Stimulated activated naive CD8-positive, alpha-beta T cell treated with anti-CD3 and anti-CD28 coated beads, Interleukin-15, Interleukin-2, amounts not matched to agents 100 U/mL and 50 U/mL, for 24 hours (primary cell): ENCODE measurements at places on chromosomes 4 and X.

- no peak for DNase-seq
Observed at GRCh38 chr4:175891231-175891630, 79.2 kb upstream of the GPM6A start.

DNA sequence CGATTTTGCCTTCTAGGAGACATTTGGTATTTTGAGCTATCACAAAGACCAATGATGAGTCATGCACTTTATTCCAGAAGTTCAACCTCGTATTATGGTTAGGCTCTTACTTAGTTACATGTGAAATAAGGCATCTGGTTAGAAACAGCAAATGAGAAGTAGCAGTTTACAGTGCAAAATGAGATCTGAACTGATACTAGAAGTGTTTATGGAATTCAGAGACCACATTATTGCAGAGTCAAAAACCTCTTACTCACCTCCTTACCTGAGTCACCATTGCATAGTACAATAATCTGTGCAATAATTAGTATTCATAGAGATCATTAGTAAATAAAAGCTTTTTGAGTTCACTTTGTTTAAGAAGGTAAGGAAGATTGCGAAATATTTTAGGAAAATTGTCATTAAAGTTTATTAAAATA is 38.7 kb downstream of the SEC24B start:
- no peak for DNase-seq

DNA sequence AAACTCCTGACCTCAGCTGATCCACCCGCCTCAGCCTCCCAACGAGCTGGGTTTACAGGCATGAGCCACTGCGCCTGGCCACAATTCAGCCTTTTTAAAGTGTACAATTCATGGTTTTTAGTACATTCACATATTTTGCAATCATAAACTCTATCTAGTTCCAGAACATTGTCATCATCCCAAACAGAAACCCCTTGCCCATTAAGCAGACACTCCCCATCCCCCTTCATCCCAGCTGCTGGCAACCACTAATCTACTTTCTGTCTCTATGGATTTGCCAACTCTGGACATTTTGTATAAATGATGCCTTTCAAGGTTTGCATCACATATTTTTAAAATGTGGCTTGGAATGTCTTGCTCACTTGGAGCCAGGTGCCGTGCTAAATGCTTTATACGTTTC is 4.5 kb downstream of the CD99L2 start:
- no peak for DNase-seq

DNA sequence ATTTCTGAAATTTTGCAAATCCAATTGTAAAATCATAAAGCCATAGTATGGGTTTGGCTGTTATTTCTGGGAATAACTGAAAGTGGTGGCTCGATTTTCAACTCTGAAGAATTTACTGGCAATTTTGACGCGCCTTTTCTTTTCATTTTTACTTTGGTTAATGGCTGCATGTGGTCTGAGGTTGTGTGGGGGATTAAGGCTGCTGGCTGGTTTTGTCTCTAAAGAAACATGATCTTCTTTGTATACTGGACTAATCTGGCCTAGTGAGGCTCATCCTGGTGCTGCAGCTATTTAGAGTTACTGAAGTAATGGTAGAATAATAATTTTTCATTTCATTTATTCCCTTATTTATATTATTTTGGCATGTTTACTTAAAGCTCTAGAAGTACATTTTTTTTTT is 164.0 kb downstream of the RNF150 start:
- no peak for DNase-seq

- no peak for DNase-seq
Observed at GRCh38 chr4:179372242-179372641, 1930.0 kb upstream of the AGA start.

- DNase-seq: no peak
Observed at GRCh38 chr4:109052821-109053220, 249.6 kb downstream of the COL25A1 start.

- no peak for DNase-seq
Observed at GRCh38 chrX:154650221-154650510, 3.2 kb downstream of the CTAG2 start.

DNA sequence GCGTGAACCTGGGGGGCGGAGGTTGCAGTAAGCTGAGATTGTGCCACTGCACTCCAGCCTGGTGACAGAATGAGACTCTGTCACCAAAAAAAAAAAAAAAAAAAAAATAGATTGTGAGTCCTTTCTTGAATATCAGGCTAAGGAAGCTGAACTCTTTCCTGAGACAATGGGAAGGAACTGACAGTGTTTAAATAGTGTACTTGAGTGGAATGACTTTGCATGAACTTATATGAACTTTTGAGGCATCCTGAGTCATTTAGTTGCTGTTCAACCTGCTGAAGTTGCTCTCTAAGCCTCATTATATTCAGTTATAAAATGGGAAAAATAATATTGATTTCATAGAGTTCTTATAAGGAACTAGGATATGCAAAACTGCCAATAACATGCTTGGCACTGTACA is 79.3 kb upstream of the LIMCH1 start:
- DNase-seq: no peak

DNA sequence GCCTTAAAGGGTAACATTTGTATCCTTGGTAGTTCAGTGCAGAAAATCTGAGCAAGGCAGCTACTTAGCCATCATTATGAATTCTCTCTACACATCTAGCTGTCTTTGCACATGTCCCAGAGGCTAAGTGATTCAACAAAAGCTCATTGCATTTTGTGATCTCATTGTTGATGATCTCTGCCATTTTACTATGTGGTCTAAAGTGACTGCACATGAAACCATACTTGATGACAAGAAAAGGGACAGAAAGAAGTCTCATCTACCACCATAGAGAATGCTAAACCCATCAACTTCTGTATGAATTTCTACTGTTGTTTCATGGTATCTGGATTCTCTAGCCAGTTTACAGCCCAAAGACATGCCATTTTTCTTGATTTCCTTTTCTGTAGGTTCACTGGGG is 5.9 kb upstream of the PGK1 start:
- no peak for DNase-seq

DNA sequence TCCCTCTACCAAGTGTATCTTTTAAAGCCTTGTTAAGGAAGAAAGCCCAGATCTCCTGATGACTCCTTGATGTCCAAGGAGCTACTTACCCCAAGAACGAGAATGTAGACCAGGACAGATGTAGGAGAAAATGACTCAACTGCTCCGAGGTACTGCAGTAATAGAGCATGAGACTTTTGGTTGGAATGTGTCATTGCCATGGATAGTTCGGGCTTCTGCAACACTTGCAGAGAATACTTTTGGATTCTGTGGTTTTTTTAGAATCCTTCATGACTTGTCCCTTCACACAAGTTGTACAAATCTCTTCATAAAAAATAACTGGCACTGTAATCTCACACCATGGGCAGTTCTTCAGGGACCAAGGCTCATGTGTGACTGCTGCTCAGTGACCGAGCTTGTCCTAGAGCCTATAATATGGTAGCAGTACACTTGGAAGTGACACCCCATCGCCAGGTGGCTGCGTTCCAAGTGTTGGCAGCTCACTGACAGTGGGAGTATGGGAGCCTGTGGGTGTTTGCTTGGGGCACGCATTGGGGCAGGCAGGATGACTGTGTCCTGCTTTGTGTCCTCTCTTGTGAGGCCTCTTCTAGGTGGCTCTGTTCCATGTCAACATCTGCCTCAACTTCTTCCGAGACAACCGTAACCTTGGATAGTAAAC is 87.9 kb upstream of the WDR1 start:
- DNase-seq: no peak

DNA sequence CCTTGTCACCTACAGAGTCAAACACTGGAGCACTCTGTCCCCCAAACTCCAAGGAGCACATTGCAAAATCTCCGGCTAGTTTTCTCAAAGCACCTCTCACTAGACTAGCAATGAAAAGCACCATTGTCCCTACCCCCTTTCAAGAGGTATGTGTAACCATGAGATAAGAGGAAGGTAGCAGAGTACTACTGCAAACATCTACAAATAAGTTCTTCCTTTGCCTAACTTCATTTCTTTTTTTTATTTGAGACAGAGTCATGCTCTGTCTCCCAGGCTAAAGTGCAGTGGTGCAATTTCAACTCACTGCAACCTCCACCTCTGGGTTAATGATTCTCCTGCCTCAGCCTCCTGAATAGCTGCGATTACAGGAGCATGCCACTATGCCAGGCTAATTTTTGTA is 17.7 kb downstream of the PPP4R3C start:
- DNase-seq: no peak

- no peak for DNase-seq
Observed at GRCh38 chrX:116285501-116285900, 115.0 kb downstream of the AGTR2 start.

GRCh38 chrX:110143454-110144210 is 140.7 kb downstream of the TMEM164 start:
- no peak for DNase-seq

- DNase-seq: no peak
Observed at GRCh38 chr4:20127626-20128025, 124.1 kb upstream of the SLIT2 start.

DNA sequence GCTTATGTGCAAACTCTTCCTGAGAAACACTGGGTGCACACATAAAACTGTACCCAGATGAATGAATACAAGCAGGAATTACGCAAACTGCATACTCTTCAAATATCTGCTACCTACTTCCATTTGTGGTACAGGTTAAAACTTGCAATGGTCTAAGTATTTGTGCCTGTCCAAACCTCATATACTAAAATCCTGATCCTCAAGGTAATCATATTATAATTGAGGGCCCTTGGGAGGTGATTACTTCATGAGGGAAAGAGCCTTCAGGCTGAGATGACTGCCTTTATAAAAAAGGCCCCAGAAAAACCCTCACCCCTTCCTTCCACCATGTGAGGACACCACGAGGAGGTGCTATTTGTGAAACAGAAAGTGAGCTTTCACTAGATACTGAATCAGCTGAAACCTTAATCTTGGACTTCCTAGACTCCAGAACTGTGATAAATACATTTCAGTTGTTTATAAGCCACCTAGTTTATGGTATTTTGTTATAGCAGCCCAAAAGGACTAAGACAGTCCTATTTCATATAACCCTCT is 1977.2 kb downstream of the PCDH7 start:
- no peak for DNase-seq

DNA sequence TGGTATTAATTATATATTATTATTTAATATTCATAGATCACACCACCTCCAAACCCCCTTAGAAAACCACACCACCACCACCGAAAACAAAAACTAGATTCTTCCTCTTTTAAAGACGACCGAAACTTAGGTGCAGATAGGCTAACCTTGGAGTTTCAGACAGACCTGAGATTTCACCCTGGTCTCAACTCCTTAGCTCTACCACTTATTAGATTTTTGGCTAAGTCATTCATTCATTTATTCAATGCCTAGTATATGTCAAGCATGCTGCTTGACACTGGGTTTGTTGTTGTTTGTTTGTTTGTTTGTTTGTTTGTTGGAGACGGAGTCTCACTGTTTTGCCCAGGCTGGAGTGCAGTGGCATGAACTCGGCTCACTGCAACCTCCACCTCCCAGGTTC is 9.5 kb upstream of the BMP2K start:
- DNase-seq: no peak
